ENCODE measurements at places on chromosomes 3 and 15.

DNA sequence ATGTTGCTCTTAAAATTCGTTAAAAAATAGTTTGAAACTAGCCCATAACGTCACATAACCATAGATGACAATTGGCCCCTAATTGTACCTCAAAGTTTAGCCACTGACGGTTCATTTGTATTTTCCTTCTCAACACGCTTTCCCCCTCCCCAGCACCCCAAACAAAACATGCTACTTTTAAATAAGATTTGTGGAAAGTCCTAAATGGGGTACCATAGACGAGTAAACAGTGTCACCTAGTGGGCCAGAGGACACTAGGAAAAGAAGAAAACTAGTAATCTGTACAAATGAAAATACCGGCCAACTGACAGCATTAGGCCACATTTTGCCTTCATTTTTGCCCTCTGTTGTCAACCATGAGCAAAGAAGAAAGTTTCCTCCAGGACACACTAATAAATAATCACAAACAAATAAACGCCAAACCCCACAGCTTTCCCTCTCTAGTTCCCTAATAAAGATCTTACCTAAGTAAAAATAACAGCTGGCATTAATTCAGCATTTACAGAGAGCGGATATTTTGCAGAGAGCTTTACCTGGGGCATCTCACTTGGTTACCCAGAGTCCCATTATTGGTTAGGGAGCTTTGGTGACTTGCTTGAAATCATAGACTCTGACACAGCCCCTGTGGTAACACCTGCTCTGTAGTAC, 175.1 kb upstream of the ATP11B start:
- no peak for DNase-seq

DNA sequence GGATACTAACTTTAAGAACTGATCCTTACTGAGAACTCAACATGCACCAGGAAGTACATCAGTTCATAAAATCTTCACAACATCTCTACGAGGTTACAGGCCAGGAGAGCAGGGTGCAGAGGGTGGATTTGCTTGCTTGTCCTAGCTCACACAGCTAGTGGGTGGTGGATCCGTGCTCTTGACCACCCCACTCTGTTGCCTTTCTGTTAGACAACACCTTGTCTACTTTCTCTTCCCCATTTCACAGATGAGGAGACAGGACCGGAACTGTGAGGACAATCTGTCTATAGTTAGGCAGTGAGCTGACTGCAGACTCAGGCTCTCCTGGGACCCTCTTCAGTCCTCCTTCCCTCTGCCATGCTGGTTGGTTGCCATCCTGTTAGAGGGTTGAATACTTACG, 221.7 kb upstream of the TLE3 start:
- no peak for DNase-seq

- DNase-seq, result no peak
These were observed 287.1 kb downstream of the NEK10 start for GRCh38 chr3:27081992-27082607.

- no peak for DNase-seq
These were observed 24.4 kb downstream of the TMEM45A start for GRCh38 chr3:100516838-100517237.

DNA sequence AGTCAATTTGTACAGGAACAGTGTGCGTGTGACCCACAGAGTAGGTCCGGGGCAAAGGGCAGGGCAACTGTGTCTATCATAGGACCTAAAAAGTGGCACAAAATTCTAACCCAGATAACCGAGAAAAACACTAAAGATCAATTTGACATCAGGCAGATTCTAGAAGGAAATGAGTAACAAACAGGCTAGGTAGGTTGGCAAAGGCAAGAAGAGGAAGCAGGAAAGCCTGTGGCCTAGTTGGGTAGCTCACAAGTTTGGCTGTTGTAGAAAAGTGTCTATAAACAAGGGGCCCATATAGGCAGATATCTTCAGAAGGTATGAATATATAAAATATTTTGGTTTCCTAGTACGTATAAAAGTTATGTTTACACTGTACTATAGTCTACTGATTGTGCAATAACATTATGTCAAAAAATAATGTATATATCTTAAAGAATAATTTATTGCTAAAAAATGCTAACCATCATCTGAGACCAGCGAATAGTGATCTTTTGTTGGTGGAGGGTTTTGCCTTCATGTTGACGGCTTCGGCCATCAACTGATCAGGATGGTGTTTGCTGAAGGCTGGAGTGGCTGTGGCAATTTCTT, 13.3 kb upstream of the OR5K1 start:
- DNase-seq, result no peak
